ENCODE measurements at places on chromosomes 4 and X. TPM values are rescaled to one million over a fixed set of nuclear protein-coding genes. Genes with fewer than 3 reads are reported as not detected.

Gene SORBS2
- total RNA-seq, result 148 TPM

Gene CT55
- not detected for total RNA-seq

Gene BTK
- total RNA-seq, result under 0.01 TPM

Gene GPR143
- 2.3 TPM for total RNA-seq

Gene SCML1
- 4.7 TPM for total RNA-seq

Gene DMP1
- not detected for total RNA-seq

Gene ARL13A
- total RNA-seq, result not detected

Gene BEX2
- total RNA-seq, result 0.77 TPM

Gene ZMAT1
- 1.3 TPM for total RNA-seq

Gene TMPRSS11D
- total RNA-seq, result 0.13 TPM

Gene DUX4
- not detected for total RNA-seq

Gene MAGEA2B
- total RNA-seq, result not detected

Gene CDX4
- not detected for total RNA-seq

Gene MSMO1
- 79.0 TPM for total RNA-seq

Gene SNCA
- 116 TPM for total RNA-seq

Gene CENPVL2
- total RNA-seq, result not detected

Gene ARR3
- not detected for total RNA-seq

Gene TMPRSS11F
- total RNA-seq, result not detected

Gene CLIC2
- total RNA-seq, result 11.2 TPM

Gene SPANXA2
- not detected for total RNA-seq

Gene NAA11
- not detected for total RNA-seq

Gene MBTPS2
- total RNA-seq, result 3.9 TPM

Gene CFP
- total RNA-seq, result 0.13 TPM

Gene C4orf54
- total RNA-seq, result under 0.01 TPM

Gene H2BW2
- total RNA-seq, result not detected

Gene EXOC1
- 34.1 TPM for total RNA-seq

Gene ITGB1BP2
- 0.64 TPM for total RNA-seq

Gene PFKFB1
- 0.13 TPM for total RNA-seq

Gene TMPRSS11E
- total RNA-seq, result not detected

Gene RPL39
- total RNA-seq, result 2,198 TPM

Gene TCEANC
- total RNA-seq, result 1.2 TPM

Gene TKTL2
- not detected for total RNA-seq

Gene MAGED2
- total RNA-seq, result 263 TPM

Gene ADGRG2
- not detected for total RNA-seq

Gene FAM13A
- 0.26 TPM for total RNA-seq

Gene NSUN7
- total RNA-seq, result not detected

Gene CNGA1
- not detected for total RNA-seq

Gene DKK2
- total RNA-seq, result not detected

Gene ASB11
- under 0.01 TPM for total RNA-seq

Gene GABRE
- total RNA-seq, result 36.3 TPM

Gene KIF4A
- 4.3 TPM for total RNA-seq

Gene ADRA2C
- total RNA-seq, result under 0.01 TPM

Gene ADH1B
- total RNA-seq, result 0.13 TPM

Gene GABRQ
- total RNA-seq, result not detected

Gene CACNA1F
- total RNA-seq, result under 0.01 TPM

Gene NUDT11
- 0.51 TPM for total RNA-seq

Gene RAB41
- total RNA-seq, result not detected

Gene STOX2
- 10.0 TPM for total RNA-seq

Gene ERAS
- not detected for total RNA-seq

Gene GAGE12J
- not detected for total RNA-seq
